ENCODE measurements at places on chromosomes 13 and 19.

DNA sequence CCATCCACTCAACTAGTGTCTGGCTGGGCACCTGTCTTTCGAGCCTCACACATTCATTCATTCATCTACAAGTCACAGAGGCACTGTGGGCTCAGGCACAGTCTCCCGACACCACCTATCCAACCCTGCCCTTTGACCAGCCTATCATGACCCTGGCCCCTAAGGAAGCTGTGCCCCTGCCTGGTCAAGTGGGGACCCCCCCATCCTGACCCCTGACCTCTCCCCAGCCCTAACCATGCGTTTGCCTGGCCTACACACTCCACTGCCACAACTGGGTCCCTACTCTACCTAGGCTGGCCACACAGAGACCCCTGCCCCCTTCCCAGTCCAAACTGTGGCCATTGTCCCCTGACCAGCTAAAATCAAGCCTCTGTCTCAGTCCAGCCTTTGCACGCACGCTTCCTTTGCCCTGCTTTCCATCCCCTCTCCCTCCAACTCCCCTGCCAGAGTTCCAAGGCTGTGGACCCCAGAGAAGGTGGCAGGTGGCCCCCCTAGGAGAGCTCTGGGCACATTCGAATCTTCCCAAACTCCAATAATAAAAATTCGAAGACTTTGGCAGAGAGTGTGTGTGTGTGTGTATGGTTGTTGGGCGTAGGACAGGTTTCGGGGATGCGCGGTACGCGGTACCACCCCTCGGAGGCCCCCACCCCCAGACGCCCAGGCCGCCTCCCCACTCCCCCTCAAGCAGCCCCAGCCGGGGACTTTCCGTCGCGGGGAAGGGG is 404 bp upstream of the IL27RA start:
- no peak for DNase-seq

- no peak for DNase-seq
These were observed 6.9 kb downstream of the FBN3 start for GRCh38 chr19:8142513-8142900.

- peak; percentile 66 for DNase-seq
These were observed 386 bp downstream of the GIPR start for GRCh38 chr19:45668342-45668871.

DNA sequence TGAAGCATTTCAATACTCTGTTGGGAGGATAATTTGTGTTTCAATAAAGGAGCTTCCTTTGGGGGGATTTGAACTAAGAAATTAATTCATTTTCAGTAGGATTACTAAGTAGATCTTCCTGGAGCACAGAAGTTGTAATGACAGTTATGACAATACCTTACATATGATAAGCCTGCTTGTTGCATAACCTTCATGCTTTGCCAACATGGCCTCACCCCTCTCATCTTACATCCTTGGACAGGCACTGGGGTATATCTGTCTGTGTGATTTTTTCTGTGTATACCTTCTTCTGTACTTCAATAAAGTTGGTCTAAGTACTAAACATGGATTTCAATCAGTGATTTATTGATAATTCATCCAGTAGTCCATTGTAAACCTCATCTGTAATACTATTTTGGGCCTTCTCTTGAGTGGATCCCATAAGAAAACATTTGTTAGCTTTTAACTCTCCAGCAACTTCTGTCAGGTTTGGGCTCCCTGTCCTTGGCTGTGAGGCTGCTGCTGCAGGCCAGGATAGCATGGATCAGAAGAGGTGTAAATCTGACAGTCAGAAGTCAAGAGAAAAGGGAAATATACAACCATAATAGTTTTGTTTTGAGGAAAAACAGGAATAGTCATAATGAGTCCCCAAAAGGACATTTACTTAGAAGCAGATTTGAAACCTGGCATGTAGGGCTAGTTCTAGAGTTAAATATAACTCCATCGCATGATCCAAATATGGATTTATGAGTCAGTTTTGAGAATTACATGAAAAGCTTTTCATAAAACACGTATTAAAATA is 422.2 kb downstream of the KLF5 start:
- DNase-seq: no peak

- DNase-seq: no peak
These were observed 89.8 kb downstream of the ZNF557 start for GRCh38 chr19:7159105-7159933.

DNA sequence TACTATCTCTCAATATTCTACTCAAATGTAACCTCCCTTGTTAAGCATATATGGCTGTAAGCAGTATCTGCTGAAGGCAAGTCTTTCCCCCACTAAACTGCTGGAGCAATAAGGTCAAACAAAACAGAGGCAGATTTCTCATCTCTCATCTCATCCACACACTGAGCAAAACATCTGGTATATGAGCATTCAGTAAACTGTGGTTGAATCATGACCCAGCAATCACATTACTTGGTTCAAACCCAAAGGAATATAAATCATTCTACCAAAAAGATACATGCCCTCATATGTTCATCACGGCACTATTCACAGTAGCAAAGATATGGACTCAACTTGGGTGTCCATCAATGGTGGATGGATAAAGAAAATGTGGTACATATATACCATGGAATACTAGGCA is 344.4 kb downstream of the SUCLA2 start:
- no peak for DNase-seq

Measured in NAMALWA (cell line).